ENCODE measurements at places on chromosomes 13 and 19. TPM values are rescaled to one million over a fixed set of nuclear protein-coding genes. Genes with fewer than 3 reads are reported as not detected.

REEP6 gene
- polyA plus RNA-seq = 10.4 TPM

- no peak for DNase-seq
These were observed 87.3 kb upstream of the RFC3 start for GRCh38 chr13:33730619-33731018.

GRCh38 chr19:33309826-33310225 is 7.5 kb upstream of the CEBPA start:
- DNase-seq = no peak

DNA sequence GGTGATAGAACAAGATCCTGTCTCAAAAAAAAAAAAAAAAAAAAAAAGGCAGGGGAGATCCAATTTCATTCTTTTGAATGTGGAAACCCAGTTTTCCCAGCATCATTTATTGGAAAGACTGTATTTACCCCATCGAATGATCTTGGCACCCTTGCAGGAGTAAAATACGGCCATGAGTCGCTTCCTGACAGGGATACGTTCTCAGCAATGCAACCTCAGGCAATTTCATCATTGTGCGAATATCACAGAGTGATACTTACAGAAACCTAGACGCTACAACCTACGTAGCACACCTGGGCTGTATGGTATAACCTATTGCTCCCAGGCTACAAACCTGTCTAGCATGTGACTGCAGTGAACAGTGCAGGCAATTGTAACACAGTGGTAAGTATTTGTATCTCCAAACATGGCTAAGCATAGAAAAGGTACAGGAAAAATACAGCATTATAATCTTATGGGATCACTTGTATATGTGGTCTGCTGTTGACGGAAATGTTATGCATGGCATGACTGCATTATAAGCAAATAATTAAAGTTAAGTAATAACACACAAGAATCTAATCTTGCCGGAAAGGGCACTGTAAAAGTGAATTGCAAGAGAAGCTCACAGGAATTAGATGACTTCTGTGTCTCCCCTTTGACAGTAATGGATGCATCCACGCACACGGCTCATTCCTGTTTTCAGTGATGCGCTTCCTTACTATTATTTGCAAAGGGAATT is 24.1 kb downstream of the RFX2 start:
- no peak for DNase-seq

- DNase-seq = peak; percentile 23
These were observed 32.9 kb upstream of the OXGR1 start for GRCh38 chr13:97027162-97027554.
